Iris pigment epithelial cell (primary cell): ENCODE measurements at places on chromosomes 5 and 9.
A peak's percentile ranks its signal among the peaks of the same experiment; 100 is the strongest.

DNA sequence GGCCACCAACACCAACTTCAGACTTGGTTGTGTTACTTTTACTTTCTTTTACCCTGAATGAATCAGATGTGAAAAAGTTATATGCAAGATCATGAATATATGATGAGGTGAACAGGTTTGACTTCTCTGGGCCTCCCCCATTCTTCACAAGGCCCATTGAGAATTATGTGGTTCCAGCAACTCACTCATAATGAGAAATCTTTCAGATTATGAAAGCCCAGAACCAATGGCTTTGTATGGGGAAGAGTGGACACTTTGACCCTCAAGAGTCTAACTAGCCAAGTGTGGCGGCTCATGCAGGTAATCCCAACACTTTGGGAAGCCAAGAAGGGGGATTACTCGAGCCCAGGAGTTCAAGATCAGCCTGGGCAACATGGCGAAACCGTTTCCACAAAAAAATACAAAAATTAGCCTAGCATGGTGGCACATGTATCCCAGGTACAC, 16.1 kb upstream of the LNPEP start:
- DNase-seq: no peak

GRCh38 chr9:94082956-94083355, 1.3 kb upstream of the PTPDC1 start:
- peak; percentile 45 for DNase-seq

DNA sequence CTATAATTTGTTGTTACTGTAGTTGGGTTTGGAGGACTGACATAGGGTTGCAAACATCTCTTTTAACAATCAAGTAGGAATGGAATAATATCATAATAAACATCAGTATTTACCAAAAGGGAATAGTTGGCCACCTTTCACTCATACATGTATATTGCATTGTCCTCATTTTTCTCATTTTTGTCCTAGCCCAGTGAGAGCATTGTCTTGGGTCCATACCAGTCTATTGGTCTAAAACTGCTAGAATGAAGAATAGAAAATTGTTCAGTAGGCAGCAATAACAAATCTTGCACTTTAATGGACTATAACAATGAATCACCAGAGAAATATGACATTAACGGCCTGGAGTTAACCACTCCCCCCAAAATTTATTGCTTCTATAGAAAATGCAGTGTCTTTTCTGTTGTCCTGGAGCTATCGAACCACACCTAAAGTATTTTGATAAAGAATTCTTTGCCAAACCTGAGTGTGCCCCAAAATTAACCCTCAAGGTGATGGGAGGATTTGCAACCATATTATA, 80.9 kb upstream of the IL33 start:
- no peak for DNase-seq

- no peak for DNase-seq
Observed at GRCh38 chr9:137705443-137705863, 86.6 kb downstream of the EHMT1 start.

- no peak for DNase-seq
Observed at GRCh38 chr5:5558638-5559527, 136.4 kb downstream of the ICE1 start.

- peak; percentile 58 for DNase-seq
Observed at GRCh38 chr9:107158321-107158720, 124.8 kb upstream of the RAD23B start.

GRCh38 chr9:77879437-77879943, 152.1 kb downstream of the GNAQ start:
- peak; percentile 69 for DNase-seq

GRCh38 chr9:16417161-16417560, 453.3 kb downstream of the BNC2 start:
- peak; percentile 98 for DNase-seq

GRCh38 chr9:95887926-95888497, 12.5 kb downstream of the ERCC6L2 start:
- no peak for DNase-seq

DNA sequence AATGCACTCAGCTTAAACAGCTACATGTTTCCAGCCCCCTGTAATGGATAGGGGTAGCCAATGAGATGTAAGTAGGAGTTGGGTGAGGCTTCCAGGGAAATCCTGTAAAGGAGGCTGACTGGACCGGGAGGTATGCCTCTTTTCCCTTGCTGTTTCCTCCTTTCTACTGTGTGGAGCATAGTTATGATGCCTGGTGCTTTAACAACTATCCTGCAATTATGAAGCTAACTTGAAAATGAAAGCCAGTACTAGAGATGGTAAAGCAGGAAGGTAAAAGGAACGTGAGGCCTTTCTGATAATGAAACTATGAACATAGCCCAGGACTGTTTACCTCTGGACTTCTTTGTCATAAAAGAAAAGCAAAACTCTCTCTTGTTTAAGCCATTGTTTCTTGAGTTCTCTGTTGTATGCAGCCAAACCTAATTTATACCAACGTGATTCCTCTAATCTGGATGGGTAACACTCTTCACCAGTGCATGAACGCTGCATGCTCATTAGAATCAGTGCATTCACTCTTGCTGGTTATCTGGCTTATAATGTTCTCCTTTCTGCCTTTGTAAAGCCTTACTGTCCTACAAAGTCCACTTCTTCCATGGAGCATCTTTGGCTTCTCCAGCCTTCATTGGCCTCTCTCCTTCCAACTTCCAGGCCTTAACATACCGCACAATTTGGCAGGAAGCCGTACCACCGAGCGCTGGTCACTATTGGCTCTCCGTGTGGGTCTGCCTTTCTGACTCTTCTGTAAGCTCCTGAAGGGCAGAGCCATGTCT, 8.3 kb upstream of the ARHGEF28 start:
- peak; percentile 40 for DNase-seq

- no peak for DNase-seq
Observed at GRCh38 chr5:56080375-56081052, 85.8 kb upstream of the IL6ST start.

DNA sequence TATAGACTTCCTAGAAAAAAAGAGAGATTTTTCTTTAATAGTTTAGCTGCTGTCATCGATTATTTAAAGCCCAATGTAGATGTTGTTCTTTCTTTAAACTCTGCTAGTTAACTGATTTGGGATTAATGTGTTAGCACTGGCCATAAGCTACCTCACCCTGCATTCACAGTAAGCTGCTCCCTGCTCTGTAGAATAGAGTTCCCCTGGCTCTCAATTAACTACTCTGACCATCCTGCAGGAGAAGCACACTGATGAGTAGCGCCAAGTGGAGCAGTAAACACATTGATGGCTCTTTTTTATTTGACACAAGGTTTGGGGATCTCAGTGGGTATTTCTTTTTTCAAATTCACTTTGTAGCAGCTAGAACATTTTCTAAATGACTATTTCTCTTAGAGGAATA, 807.9 kb upstream of the ZNF608 start:
- no peak for DNase-seq

- peak; percentile 64 for DNase-seq
Observed at GRCh38 chr5:59660737-59661136, 232.8 kb downstream of the PDE4D start.

DNA sequence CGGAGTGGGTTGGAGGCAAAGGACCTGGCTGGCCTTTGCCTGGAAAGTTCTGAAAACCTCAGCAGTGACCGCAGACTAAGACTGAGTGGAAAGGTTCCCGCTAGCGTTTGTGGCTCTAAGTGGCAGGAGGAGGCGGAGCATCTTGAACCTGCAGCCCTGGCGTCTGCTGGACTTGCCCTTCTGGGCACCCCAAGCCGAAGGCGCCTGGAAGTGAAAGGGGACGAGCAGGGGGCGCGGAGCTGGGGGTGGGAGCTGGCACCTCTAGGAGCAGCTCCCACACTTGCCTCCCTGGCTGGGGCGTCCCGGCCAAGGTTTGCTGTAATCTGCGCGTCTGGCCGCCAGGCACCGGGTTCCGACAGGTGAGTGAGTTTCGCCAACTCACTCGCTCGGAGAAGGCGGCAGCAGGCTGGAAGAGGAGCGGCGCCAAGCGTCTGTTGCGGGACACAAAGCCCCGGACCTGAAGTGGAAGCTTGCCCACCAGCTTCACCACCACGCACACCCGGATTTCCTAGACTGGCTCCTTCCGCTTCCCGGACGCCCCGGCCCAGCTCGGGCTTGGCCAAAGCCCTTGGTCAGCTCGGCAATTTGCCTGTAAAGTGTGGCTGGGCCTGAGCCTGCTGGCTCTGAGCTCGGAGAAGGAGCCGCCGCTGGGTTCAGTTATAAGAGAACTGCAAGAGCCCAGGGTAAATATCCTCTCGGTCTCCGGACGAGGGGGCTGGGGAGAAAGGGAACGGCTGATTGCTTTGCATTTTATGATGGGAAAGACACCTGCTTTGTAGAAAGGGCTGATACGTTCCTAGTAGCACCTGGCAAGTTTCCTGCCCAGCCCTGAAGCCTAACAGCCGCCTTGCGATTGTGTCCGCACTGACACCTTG, at the start of gene GNA14:
GNA14 (minus strand) TSS at position 89 of the 875 bp plus-strand sequence. CDS start 529 bp downstream, outside the sequence.
- peak; percentile 24 for DNase-seq

GRCh38 chr5:72698481-72698880, 118.0 kb upstream of the TNPO1 start:
- DNase-seq: no peak

DNA sequence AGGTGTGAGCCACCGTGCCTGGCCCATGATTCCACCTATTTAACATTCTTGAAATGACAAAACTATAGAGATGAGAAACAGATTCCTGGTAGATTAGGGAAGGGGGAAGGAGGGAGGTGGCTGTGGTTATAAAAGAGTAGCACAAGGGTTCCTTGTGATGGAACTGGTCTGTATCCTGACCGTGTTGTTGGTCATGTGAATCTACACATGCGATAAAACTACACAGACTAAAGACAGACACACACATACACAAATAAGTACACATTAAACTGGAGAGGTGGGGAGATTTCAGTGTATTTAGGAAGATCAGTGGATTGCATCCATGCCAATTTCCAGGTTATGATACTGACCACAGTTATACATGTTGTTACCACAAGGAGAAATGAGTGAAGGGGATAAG, 60.9 kb downstream of the RNF130 start:
- no peak for DNase-seq

GRCh38 chr9:95478335-95478734, 38.4 kb downstream of the PTCH1 start:
- DNase-seq: no peak

- no peak for DNase-seq
Observed at GRCh38 chr9:69079186-69079585, 43.6 kb downstream of the FXN start.
